Right renal pelvis (tissue), 4 donors: ENCODE measurements at places on chromosomes 1 and 21.

GRCh38 chr1:34866762-34867109, 7.2 kb upstream of the SMIM12 start:
- DNase-seq: no peak

DNA sequence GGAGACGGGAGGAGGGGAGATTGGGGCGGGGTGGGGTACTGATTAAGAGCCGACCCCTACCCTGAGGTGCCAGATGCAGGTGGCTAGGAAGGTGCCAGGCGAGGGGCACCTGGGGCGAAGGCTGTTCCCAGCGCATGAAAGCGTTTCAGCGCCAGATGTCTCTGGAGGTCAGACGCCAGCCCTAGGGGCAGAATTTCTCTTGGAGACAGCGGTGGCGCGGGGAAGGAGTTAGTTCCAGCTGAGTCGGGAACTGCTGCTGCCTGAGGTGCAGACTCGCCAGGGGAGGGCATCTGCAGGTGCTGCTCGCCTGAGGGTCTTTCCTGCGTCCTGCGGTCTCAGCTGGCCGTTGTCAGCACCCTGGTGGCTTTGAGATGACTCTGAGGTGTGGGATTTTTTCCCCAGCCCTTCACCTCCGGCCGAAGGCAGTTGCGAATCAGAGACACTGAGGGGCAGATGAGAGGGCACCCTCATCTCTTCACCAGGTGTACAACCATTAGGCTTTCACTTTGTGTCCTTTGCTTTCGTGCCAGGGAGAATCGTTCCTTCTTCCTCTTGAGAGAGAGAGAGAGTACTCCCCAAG, 539 bp downstream of the CGN start:
- no peak for DNase-seq

- DNase-seq: peak; percentile 33
Measured at GRCh38 chr1:234875953-234876855, 252.4 kb downstream of the TOMM20 start.

- no peak for DNase-seq
Measured at GRCh38 chr1:217493290-217493689, 137.6 kb downstream of the GPATCH2 start.
